ENCODE measurements at places on chromosomes 2 and 18.

GRCh38 chr2:45867349-45867748 is 215.9 kb downstream of the PRKCE start:
- no peak for DNase-seq

GRCh38 chr18:24027156-24027827 is 12.7 kb downstream of the TTC39C start:
- DNase-seq: no peak

GRCh38 chr2:84741182-84741822 is 139.6 kb downstream of the TRABD2A start:
- DNase-seq: peak; percentile 67

DNA sequence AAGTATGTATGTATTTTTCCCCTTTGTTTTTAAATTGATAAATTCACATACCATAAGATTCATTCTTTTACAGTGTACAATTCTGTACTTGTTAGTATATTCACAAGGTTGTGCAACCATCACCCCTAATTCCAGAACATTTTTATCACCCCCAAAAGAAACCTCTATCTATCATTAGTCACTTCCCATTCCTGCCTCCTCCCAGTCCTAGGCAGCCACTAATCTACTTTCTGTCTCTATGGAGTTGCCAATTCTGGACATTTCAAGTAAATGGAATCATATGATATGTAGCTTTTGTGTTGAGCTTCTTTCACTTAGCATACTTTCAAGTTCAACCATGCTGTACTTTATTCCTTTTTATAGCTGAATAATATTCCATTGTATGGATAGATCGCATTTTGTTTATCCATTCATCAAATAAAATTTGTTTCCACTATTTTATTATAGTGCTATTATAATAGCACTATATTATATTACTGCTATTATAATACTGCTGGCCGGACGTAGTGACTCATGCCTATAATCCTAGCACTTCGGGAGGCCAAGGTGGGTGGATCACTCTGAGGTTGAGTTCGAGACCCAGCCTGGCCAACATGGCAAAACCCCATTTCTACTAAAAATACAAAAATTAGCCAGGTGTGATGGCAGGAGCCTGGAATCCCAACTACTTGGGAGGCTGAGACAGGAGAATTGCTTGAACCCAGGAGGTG is 10.9 kb downstream of the STARD7 start:
- no peak for DNase-seq

- no peak for DNase-seq
Measured at GRCh38 chr2:83068714-83069113, 1390.4 kb downstream of the SUCLG1 start.

GRCh38 chr2:231615058-231615671 is 22.5 kb downstream of the TEX44 start:
- DNase-seq: no peak

DNA sequence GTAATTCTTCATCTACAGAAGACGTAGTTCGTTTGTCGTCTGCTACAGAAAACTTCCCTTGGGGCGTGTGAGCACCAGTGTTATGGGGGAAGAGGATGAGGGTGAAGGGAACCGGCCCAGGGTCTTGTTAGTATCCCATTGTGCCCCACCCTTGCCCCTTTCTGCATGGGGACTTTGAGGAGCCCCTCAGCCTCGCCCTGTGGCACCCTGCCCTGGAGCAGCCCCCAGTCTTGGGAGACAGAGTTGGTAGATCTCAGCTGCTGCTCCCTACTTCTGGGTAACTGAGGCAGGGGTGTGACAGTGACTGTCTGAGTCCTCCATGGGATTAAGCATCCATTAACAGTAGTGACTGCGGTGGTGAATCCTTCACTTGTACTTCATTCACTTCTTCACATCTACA is 50.1 kb downstream of the RNF144A start:
- no peak for DNase-seq

GRCh38 chr2:111157071-111157661 is 36.5 kb downstream of the BCL2L11 start:
- DNase-seq: no peak

DNA sequence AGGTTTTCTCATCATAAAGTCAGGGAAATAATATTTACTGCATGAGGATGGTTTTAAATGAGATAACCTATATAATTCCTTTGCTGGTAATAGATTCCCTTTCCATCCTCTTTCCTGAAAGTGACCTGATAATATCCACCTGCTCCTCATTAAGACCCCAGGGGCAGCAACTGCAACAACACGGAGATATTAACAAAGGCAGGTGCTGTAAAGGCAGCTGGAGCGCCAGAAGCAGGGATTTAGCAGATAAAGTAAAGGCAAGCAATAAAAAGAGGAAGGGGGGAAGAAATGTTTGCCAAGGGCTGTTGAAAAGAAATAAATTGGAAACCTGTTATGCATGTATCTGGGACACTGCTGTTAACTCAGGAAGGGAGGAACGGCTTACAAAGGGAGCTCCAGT is 472.6 kb upstream of the KLHL29 start:
- no peak for DNase-seq

DNA sequence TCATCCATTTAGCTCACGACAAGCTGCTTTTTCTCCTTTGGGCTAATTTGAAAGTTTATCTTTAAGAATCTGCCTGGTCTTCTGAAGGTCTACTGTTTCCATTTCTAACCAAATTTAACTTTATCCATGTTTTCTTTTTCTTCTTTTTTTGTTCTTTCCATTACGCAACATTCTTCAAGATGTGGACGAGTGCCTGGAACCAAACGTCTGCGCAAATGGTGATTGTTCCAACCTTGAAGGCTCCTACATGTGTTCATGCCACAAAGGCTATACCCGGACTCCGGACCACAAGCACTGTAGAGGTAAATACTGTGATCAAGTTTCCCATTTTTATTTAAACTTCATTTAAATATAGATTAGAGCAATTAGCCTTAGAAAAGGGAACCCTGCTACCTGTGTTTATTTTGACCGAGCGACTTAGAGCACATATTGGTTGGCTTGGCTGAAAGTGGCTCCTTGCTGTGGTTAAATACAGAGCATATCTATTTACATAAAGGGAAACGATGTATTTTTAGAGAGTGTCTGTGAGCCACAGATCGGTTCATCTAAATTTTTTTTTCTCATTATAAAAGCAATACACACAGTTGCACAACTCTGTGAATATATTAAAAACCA is 183.4 kb upstream of the RASGRP3 start:
- DNase-seq: no peak

DNA sequence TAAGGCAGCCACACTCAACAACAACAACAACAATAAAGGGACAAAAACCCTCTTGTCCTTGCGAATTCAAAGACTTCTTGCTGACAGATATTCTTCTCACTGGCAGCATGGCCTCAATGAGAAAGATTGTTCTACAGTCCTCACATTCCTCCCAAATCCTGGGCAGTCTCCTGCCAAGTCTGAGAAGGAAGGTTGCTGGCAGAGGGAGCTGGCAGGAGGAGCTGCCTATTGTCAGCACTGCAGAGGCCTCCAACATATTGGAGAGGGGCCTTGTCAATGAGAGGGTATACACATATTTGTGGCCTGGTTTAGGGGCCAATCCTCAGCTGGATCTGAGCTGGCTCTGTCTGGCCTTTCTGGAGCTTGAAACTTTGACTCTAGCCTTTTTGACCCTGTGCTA is 63.5 kb downstream of the LAMA3 start:
- DNase-seq: no peak

All from CD4-positive, alpha-beta T cell treated with Interleukin-12 subunit alpha and Interleukin-12 subunit beta, for 1 hour (primary cell).